ENCODE measurements at places on chromosomes 2 and 18.

- no peak for DNase-seq
Observed at GRCh38 chr18:53991805-53992204, 232.7 kb downstream of the MBD2 start.

GRCh38 chr2:104938231-104938941 lies 84.5 kb downstream of the POU3F3 start:
- DNase-seq: no peak

DNA sequence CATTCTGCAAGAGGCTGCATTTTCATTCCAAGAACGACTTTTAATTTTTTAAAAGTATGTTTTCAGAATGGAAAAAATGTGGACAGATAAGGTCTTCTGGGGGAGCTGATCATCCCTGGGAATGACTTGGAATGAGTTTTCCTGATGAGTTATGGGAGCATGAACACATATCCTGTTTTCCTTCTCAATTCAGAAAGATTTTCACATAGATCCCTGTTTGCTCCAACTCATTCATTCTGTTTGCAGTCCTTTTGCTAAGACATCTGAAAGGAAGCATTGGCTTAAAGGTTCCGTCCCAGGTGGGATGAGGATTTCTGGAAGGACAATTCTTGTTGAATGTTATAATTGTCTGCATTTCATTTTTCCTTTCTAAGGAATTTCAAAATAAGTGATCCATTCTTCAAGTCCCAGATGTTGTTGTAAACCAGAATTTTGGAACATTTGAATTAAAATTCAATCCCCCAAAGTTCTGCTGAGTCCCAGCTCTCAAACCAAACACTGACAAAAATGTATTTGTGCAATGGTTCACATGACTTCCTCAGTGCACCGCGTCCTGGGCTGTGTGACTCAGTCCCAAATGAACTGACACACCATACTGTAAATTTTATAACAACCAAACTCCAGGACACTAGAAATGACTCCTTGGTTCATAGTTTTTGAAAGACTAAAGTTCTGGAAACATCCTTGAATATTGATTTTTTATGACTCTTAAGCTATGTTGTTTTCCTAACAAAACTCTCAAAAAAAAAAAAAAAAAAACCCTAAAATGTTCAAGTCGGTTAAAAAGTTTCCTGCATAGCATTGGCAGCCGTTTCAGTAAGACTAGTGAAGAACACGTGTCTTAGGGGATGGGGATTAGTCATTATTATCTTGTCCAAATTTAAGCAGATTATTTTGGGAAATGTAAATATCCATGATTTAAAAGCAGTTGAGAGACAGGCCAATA lies 281.8 kb upstream of the TCF4 start:
- no peak for DNase-seq

DNA sequence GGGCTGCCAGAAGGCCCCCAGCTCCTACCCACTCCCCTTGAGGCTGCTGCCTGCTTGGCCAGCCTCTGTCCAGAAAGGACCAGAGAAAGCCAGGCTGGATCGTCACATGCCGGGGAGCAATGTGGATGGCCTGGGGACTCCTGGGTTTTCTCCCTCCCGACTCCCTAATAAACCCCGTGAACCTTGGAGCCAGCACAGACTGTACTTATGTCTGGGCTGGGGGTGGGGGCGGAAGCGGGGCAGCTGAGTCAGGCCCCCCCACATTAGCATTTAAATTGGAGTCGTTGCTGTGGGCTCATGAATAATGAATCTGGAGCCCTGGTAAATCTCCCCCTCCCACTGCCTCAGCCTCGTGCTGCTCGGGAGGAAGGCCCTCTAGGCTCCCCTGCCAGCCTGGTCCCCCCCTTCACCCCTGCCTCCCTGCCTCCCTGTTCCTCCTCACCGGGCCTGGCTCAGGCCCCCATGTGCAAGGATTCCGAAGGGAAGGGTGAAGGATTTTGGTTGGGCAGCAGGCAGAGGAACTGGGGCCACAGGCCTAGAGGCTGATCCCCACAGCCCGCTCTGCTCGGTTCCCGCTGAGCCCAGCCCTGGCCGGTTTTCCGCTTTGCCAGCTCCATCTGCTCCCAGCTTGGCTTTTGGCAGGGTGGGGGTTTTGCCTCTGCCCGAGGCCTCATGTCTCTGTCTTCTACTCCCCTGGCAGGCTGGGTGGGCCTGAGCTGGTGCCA lies 7.3 kb upstream of the ASIC4 start:
- no peak for DNase-seq

- DNase-seq: no peak
Observed at GRCh38 chr18:59553273-59553870, 143.9 kb downstream of the CCBE1 start.

DNA sequence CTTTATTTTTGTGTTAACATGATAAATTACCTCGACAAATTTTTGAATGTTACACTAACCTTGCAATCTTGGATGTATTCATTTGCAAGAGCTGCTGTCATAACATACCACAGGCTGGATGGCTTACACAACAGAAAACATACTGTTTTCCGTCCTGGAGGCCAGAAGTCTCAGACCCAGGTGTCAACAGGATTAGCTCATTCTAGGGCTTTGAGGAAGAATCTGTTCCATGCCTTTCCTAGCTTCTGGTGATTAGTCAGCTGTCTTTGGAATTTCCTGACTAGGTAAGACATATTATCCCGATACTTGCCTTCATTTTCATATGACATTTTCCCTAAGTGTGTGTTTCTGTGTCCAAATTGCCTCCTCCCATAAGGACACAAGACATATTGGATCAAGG lies 188.6 kb upstream of the CDH19 start:
- DNase-seq: no peak

DNA sequence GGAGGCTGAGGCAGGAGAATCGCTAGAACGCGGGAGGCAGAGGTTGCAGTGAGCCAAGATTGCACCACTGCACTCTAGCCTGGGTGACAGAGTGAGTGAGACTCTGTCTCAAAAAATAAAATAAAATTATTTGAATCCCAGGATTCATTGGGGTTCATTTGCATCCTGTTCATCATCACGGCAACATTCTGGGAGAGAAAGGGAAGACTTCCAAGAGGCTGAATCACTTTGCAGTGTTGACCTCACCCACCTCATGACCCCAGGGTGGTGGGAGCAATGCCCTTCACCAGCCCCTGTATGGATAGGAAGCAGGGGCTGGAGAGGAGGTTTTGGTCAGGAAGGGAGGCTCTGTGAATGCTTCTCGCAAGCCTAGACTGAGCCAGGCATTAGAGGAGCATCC lies 195.6 kb downstream of the CTIF start:
- no peak for DNase-seq

- DNase-seq: no peak
Observed at GRCh38 chr18:58158459-58158858, 114.4 kb downstream of the NEDD4L start.

DNA sequence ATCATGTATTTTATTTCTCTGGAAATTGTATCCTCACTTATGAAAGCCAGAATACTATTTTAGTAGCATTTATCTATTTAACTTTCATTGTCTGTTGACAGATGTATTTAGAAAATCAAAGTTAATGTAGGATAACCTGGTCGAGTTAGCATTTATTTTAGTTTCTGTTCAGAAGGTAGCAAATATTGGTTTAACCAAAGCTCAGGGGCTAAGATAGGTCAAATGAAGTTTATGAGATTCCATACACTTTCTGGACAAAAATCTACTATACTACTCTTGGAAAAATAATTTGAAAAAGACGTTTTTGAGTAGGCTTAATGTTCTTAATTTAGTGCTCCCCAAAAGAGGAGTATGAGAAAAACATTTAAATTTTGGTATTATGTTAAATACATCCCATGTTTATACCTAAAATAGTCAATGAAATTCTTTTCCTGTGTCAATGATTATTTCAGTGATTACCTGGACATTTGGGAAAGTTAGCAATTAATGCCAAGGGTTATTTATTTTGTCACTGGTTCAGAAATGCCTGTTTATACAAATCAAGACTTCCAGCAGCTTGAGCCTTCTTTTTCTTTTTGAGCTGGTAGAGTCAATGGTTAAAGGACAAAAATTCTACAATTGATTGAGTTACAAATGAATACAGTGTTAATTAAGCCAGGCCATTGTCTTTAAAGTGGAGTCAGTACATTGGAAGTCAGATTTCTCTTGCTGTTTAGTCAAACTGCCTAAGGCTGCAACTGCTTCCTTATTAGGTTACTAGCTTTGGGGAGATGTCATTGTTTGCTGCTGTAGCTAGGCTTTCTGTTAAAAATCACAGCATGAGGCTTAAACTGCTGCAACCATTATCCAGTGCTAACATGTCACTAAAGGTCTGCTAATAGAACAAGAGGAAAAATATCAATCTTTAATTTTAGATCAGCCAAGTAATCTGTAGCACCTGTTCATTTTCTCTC lies 182.3 kb downstream of the CAMKMT start:
- DNase-seq: no peak

DNA sequence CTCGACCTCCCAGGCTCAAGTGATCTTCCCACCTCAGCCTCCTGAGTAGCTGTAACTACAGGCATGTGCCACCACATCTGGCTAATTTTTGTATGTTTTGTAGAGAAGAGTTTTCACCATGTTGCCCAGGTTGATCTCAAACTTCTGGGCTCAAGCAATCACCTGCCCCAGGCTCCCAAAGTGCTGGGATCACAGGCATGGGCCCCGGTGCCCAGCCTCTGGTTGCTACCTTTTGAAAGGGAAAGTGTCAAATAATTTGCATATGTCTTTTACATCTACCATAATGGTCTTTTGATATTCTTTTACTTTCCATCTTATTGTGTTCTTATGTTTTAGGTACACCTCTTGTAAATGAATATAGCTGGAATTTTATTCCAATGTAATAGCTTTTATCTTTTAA lies 263.1 kb upstream of the FN1 start:
- no peak for DNase-seq

DNA sequence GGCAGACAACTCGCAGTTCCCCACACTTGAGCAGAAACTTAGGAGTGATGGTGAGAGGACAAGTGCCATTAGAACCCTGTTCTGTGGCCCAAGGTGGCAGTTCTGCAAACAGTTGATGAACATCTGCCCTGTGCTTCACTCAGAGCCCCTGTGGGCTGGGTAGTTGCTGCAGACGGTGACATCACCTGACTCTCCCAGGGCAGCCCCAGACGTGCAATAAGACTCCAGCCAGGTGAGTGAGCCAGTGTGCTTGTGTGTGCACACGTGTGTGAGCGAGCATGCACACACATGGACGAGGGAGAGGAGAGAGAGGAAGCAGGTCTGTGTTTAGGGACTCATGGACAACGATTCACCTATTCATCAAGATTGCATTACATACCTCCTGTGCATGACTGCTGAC lies 136.0 kb upstream of the GLI2 start:
- DNase-seq: no peak

GRCh38 chr2:56682397-56682760 lies 498.6 kb downstream of the CCDC85A start:
- no peak for DNase-seq

- no peak for DNase-seq
Observed at GRCh38 chr18:58572680-58573079, 56.2 kb downstream of the ALPK2 start.

DNA sequence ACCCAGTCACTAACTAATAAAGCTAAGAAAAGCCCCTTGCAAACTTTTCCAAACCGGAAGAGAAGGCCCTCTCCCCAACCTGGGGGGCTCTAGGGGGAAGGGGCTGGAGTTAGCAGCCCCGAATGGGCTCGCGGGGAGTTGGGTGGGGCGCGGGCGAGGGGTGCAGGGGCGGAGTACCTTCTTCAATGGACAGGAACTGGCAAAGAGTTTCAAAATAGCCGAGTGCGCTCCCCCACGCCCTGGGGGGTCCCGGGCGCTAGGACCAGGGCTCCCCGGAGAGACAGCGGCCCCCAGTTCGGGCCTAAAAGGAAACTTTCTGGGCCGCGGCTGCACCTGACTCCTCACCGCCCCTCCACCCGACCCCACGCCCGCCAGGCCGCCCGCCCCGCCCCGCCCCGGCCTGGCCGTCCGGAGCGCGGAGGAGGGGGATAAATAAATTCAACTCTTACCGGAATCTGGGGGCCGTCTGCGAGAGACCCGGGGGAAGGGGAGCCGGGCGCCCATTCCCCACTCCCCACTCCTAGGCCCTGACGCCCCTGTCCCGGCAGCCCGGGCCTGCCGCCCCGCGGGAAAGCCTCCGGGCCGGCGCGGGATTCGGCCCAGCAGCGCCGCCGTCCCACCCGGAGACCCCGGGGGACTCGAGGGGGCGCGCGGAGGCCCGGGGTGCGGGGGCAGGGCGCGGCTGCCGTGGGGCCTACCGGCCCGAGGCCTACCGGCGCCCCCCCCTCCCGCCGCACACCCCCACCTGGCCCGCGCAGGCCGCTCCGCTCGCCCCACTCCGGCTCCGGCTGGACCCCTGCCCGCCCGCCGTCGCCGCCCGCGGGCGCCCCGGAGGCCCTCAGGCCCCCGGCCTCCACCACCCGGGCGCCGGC lies 868 bp downstream of the INO80D start:
- DNase-seq: peak; percentile 72

DNA sequence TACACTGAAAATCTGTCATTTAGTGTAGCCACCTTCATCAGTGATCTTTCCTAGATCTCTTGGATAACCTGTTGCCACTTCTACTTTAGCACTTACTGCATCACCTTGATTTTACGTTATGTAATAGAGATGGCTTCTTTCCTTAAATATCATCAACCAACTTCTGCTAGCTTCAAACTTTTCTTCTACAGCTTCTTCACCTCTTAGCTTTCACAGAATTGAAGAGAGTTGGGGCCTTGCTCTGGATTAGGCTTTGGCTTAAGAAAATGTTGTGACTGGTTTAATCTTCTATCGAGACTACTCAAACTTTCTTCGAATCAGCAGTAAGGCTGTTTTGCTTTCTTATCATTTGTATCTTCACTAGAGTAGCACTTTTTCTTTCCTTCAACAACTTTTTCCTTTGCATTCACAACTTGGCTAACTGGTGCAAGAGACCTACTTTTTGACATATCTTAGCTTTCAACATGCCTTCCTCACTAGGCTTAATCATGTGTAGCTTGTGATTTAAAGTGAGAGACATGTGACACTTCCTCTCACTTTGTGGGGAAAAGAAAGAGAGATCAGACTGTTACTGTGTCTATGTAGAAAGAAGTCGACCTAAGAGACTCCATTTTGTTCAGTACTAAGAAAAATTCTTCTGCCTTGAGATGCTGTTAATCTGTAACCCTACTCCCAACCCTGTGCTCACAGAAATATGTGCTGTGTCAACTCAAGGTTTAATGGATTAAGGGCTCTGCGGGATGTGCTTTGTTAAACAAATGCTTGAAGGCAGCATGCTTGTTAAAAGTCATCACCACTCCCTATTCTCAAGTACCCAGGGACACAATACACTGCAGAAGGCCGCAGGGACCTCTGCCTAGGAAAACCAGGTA lies 99.6 kb downstream of the ATL2 start:
- DNase-seq: no peak

DNA sequence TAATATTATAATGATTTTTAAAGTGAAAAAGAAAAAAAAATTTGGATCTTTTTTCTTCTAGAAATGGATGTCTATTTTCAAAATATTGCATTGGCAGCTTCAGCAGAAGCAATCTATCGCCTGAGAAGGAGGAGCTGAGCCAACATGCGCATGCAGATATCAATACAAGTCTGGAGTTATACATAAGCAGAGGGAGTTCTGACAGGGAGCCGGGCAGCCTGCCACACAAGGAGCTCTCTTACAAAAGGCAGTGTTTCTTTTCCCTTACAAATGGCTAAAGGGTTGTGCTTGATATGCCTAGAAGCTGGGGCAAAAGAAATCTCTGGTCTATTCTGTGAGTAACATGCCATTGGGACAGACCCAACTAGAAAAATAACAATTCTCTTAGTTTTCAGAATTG lies 291.9 kb upstream of the TRIB2 start:
- DNase-seq: no peak

GRCh38 chr2:215529271-215529670 lies 93.4 kb upstream of the FN1 start:
- DNase-seq: no peak
